ENCODE measurements at places on chromosomes 11 and 22.

DNA sequence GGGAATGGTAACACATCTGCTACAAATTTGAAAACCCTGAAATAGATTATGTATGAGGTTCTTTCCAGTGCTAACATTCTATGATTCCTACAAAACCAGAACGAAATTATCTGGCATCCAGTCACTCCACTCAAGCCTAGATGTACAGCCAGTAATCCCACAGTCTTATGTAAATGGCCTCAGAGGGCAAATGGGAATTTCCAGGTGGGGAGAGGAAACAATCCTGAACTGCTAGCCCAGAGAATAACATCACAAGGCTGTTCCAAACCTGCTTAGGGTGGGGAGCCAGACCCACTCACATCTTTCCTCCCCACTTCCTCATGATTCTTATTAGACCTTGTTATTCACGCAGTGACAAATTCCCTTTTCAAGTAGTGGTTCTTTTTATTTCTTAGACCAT lies 3.5 kb downstream of the FIBIN start:
- no peak for DNase-seq

GRCh38 chr22:18973264-18974031 lies 37.4 kb upstream of the PRODH start:
- no peak for DNase-seq

GRCh38 chr11:114886644-114887265 lies 208.4 kb downstream of the NXPE2 start:
- DNase-seq = no peak

DNA sequence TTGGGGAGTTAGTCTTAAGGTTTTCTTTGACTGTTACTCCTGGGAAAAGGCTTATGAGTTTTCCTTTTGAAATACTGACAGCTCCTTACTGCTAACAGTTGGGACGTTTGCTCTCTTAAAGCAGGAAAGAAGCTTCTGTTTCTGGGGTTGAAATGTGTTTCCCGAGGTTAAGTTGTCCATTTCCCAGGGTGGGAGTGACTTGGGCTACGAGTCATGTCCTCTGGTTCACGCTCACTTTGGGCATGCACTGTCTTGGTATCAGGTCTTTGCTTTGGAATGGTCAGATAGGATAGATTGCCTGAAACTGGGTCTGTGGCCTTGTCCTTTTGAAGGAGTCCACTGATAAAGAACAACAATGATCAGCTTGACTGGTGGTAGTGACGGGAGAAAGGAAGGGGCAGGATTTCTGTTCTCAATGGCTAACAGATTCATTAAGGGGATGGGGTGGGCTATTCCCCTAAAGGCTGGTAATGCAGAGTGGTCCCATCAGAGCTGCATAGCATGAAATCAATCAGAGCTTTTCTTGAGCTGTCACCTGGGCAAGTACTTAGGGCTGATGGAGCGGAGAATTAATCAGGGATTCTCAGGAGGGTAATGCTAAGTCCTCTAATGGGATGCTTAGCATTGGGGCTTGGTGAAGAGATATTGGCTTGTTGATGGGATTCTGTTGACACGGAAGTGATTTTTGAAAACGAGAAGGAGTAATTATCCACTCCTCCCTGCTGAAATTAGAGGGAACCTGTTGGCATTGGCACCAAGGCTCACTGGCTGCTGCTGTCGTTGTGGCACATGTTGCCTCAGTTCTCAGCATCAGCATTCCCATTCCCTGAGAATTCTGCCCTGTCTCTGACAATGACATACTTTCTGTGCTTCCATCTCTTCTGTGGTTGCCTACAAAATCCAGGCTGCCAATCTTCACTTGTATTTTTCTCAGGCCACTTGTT lies 81.6 kb downstream of the TEAD1 start:
- no peak for DNase-seq

DNA sequence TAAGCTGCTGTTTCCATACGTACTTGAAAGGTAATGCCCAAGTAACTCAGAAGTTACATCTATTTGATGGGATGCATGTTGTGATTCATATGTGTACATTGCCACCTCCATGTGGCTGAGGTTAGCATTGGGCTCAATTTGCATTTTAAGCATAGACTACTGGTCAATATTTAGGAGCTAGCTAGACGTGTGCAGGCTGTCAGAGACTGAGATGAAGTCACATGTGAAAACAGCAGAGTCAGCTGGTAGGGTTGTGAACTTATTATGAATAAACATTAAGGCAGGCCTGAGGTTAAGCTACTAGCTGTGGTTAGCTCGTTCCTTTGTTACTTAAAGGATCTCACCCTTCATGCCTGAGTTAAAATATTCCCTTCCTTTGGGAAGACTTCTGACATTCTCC lies 114.5 kb upstream of the MTNR1B start:
- DNase-seq = no peak

DNA sequence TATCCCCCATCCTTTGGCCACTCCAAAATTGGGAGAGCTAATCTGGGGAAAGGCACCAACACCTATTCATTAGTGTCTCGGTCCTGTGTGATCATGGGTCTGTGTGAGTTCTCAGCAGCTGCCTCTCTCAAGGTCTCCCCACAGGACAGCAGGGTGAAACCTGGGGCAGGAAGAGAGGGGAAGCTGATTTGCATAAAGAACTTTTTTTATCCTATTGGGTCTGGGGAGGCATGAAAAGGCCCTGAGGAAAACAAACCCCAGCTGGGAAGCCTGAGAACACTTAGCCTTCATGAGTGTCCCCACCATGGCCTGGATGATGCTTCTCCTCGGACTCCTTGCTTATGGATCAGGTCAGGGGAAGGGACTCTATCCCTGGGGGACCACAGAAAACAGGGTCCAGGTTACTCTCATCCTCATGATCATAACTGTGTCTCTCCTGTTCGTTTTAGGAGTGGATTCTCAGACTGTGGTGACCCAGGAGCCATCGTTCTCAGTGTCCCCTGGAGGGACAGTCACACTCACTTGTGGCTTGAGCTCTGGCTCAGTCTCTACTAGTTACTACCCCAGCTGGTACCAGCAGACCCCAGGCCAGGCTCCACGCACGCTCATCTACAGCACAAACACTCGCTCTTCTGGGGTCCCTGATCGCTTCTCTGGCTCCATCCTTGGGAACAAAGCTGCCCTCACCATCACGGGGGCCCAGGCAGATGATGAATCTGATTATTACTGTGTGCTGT lies 116.0 kb upstream of the TOP3B start:
- DNase-seq = no peak

GRCh38 chr22:39699631-39700360 lies 129.2 kb downstream of the CACNA1I start:
- no peak for DNase-seq

GRCh38 chr11:112418438-112418837 lies 157.8 kb upstream of the PLET1 start:
- DNase-seq = no peak

- no peak for DNase-seq
These were observed 29.0 kb upstream of the RAG2 start for GRCh38 chr11:36627006-36627405.

- DNase-seq = no peak
These were observed 220.1 kb upstream of the E2F8 start for GRCh38 chr11:19460718-19461405.

DNA sequence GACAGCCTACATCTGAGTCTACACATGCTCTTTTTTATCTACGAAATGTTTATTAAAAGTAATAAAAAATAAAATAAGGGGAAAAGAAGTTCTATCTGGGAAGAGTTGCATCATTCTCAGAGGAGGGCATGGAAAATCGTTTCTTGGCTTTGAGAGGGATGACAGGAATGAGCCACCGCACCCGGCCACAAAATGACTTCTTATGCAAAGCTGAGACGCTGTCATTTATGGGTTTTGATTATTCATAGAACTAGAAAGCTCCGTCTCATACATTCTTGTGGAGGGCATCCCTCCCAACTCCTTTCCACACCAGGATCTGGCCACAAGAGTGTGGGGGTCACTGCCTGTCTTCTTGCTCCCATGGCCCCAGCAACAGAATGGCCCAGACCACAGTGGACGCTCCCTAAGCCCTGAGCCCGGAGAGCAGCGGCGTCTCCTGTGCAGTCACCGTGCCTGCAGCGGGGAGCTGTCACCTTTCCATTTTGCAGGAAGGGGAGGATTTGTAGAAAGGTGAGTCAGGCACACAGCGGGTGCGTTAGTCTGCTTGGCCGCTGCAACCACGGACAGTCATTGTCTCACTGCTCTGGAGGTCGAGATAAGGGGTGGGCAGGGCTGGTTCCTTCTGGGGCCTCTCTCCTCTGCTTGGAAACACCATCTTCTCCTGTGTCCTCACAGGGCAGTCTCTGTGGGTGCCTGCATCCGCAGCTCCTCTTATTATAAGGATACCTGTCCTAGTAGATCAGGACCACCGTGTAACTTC lies 1388.7 kb downstream of the BRD1 start:
- no peak for DNase-seq

GRCh38 chr22:32080904-32081303 lies 37.8 kb downstream of the SLC5A1 start:
- DNase-seq = peak; percentile 26

DNA sequence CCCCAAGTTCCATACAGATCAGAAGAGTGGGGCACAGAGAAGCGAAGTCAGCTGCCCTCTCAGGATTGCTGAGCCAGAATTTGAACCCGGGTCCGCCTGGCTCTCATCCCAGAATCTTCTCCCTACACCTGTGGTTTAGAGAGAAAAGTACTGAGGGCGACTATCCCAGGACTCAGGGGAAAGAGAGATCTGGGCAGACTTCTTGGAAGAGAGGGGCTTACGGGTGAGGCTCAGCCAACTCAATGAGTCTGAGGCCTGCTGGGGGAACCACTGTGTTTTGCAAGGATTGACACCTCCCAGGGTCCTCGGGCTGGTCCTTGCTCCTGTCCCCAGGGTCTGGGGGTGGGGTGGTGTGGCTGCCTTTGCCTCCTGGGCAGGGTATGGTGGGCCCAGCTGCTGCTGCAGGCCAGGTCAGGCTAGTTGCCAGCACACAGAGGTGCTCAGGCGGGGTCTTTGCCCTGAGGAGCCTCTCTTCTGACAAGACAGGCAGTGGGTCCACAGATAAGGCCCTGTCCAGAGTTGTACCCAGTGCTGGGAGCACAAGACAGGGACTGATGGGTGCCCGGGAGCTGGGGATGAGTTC lies 1.2 kb downstream of the CAPN5 start:
- no peak for DNase-seq

DNA sequence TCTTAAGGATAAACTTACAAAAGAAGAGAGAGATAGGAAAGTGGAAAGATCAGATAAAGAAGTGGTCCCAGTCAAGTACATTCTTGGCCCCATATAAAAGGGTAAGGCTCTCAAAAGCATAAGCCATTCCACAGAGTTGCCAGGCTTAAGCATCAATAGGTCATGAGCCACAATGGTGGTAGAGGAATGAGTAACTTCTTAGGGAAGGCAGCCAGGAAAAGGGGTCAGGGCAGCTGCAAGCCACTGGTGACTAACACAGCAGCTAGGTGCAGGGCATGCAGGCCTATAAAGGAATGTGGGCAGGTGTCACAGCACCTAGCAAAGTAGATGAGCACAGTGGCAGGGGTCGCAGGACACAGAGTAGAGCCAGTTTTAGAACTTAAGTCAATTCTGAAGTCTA lies 302.6 kb upstream of the FAT3 start:
- no peak for DNase-seq

- no peak for DNase-seq
These were observed 13.9 kb downstream of the ME3 start for GRCh38 chr11:86658534-86658933.

DNA sequence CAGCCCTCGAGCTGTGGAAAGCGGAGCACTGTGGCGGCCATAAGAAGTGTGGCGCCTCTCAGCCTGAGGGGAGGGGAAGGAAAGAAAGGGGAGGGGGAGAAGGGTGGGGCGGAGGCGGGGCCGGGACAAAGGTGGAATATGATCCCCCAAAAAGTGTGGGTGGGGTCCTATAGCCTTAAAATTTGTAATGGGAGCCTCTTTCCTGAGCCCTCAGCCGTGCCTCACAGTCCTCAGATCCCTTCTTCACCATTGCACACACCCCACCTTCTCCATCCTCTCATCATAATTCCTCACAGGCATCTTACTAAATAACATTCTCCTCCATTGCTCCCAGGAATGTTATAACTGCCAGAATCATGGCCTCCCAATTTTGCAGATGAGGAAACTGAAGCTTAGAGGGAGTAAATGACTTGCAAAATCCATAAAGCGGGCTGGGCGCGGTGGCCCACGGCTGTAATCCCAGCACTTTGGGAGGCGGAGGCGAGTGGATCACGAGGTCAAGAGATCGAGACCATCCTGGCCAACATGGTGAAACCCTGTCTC lies 600 bp upstream of the RAB6A start:
- DNase-seq = no peak

GRCh38 chr11:9681583-9682372 lies 17.9 kb downstream of the SWAP70 start:
- no peak for DNase-seq

DNA sequence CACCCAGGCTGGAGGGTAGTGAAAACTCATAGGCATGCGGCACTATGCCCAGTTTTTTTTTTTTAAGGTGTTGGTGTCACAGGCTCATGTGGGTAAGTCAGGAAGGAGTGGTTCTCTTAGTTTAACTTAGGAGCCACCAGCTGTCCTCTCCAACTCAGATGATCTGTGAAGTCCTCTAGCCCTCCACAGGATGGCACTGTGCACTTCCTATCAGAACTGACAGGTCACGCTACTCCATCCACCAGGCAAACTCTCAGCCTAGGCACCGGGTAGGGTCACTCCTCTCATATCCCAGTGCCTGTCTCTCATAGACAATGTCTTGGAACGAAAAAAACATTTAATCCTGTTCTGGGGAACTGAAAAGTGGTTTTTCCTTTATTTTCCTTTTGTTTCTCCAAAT lies 16.5 kb downstream of the NAP1L4 start:
- DNase-seq = peak; percentile 47

GRCh38 chr22:46053563-46054090 lies 76.7 kb upstream of the WNT7B start:
- DNase-seq = peak; percentile 59
